ENCODE measurements at places on chromosomes 1 and 21. TPM values are rescaled to one million over a fixed set of nuclear protein-coding genes. Genes with fewer than 3 reads are reported as not detected.

The HES2 gene
- not detected for total RNA-seq

The GPR161 gene
- 38.5 TPM for total RNA-seq

The LCE2C gene
- total RNA-seq, result not detected

DNA sequence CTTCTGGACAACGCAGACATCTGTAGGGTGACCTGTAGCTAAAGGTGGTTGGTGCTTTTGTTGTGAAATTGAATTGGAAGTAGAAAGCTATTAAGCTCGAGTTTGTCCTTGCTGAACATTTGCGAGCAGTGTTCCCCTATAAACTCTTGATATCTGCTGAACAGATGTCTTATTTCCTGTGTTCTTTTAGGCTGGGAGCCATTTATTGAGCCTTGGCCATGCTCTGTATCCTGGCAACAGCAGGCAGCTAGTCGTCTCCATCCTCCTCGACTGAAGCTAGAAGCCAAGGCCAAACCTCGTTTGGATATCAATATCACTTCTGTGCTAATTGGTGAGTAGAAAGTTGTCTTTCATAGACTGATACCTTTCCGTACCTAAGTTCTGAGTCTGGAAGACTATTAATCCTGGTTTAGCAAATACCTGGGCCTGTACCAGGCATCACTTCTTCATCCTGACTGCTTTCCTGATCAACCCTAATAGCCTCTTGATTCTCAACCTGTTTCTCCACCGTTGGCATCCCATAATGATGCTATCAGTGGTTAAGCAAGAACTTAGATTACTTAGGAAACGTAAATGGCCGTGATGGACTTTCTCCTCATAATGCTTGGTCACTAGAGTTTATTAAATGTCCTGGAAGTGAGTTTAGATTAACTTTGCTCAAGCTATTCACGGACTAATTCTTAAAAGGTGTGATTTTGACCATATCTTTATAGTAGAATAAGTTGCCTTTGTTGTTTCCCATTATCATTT is 103.4 kb downstream of the VPS13D start:
- no peak for DNase-seq

The LIPI gene
- total RNA-seq, result not detected

The FMOD gene
- total RNA-seq, result not detected

GRCh38 chr21:14306126-14306907 is 76.6 kb downstream of the HSPA13 start:
- no peak for DNase-seq

DNA sequence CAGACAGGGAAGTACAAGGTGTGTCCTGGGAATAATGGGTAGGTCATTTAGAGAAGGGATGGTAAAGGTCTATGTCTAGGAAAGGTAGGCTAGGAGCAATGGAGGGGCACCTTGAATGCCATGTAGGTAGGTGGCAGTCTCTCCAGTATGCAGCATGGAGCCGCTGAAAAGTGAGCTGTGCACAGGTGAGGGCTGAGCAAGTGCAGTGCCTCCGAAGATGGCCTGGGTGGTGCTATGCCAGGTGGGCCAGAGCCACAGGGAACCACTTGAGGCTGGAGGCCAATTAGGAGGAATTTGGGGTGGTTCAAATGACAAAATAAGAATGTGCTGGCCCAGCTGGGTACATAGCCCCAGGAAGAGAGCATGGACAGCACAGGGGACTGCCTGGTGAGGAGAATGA is 25.0 kb downstream of the RNU5D-1 start:
- no peak for DNase-seq

GRCh38 chr1:165631342-165632151 is 513 bp downstream of the MGST3 start:
- no peak for DNase-seq

GRCh38 chr1:115924770-115925169 is 51.5 kb upstream of the SLC22A15 start:
- no peak for DNase-seq

The OR14A2 gene
- total RNA-seq, result not detected

The IFNLR1 gene
- total RNA-seq, result not detected

The MCOLN3 gene
- total RNA-seq, result 0.34 TPM

- no peak for DNase-seq
These were observed 134.4 kb upstream of the PTBP2 start for GRCh38 chr1:96587222-96587621.

DNA sequence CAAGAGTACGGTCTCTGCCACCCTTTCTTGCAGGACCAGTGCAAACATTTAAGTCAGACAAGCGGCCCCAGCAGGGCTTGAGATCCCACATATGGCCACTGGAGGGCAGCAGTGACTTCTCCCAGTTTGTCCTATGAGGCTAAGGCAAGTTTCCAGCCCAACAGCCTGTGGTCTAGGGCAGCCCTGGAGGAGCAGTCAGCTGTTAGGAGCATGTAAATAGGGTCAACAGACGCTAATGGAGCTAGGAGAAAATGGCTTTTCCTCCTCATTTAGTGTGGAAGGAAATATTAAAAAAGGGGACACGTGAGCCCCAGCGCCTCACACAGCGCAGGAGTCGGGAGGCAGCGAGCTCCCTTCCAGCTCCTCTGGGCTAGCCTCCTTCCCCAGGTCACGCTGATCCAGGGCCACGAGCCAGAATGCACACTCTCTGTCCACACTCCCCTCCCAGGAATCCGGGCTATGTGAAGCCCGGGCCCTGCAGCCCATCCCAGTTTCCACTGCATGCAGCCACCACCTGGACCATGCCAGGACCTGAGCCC is 95.6 kb downstream of the LAMC2 start:
- peak; percentile 95 for DNase-seq

GRCh38 chr1:36609241-36610027 is 126.7 kb upstream of the CSF3R start:
- no peak for DNase-seq

DNA sequence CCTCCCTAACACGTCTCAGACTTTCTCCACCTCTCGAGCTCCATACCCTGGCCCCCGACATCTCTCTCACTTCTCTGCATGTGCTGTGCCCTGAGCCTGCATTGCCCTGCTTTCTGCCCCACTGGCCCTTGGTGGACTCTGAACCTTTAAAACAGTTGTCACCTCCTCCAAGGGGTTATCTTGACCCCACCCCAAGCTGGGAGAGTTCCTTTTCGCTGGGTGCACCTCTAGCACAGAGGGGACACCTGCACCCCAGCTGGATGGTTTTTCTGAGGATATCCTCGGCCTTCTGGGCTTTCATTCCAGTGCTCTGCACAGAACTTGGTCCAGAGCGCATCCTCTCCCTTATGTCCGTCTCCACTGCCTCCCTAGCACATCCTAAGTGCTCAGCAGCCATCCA is 4.2 kb upstream of the CDCP2 start:
- DNase-seq, result no peak

- peak; percentile 95 for DNase-seq
These were observed 898 bp upstream of the TMEM200B start for GRCh38 chr1:29124366-29125236.

The ATAD3C gene
- 0.44 TPM for total RNA-seq

- DNase-seq, result no peak
These were observed 200.8 kb upstream of the VAMP3 start for GRCh38 chr1:7570311-7570710.

DNA sequence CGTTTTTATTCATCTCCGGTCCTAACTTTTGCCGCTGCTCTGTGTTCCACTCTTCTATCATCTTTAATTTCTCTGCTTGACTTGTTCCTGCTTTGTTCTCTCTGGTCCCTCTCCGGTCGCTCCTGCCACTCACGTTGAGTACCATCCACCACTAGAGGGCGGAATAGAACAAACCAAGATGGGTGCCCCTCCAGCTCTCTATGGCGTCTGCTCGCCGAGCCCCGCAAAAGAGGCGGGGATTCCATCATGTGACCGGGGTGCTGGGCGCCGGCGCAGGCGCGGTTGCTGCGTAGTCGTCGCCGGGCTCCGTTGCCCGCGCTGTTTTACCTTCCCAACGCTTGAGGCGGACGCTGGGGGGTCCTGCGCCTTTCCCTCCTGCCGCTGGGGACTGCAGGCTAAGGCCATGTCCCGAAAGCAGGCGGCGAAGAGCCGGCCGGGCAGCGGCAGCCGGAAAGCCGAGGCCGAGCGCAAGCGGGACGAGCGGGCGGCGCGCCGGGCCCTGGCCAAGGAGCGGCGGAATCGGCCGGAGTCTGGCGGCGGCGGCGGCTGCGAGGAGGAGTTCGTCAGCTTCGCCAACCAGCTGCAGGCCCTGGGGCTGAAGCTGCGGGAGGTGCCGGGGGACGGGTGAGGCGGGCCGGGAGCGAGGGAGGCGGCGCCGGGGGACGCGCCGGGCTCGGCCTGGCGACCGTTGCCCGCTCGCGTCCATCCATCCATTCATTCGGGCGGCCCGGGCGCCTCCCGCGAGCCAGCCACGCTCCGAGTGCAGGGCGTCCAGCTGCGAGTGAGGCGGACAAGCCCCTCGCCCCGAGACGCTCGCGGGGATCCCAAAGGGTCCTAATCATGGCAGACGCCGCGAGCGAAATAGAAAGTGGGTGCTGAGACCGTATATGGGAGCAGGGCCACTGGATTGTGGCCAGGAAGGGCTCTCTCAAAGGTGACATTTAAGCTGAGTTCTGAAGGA is at the start of gene OTUD3:
OTUD3 (plus strand) TSS at position 285 of the 961 bp plus-strand sequence; CDS start at position 404, 119 bp downstream.
- peak; percentile 98 for DNase-seq

- DNase-seq, result no peak
These were observed 27.2 kb upstream of the DMRTB1 start for GRCh38 chr1:53431805-53432565.

DNA sequence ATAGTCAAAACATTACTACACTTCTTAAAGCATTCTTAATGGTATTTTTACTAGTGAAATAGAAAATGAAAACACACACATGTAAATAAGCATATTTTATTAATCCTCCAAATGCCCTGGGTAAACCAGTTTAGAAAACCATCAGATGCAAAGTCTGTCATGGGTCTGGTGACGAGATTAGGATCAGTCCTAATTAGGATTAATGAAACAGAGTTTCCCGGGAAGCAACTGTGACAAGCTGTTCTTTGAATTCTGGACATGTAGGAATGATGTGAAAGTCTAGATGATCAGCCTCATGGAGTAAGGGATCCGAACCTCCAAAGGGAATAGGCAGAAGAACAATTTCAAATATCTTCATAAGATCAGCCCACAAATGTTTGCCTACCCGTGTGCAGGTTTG is 250.2 kb downstream of the KIF26B start:
- DNase-seq, result no peak

The ZNF683 gene
- total RNA-seq, result not detected

DNA sequence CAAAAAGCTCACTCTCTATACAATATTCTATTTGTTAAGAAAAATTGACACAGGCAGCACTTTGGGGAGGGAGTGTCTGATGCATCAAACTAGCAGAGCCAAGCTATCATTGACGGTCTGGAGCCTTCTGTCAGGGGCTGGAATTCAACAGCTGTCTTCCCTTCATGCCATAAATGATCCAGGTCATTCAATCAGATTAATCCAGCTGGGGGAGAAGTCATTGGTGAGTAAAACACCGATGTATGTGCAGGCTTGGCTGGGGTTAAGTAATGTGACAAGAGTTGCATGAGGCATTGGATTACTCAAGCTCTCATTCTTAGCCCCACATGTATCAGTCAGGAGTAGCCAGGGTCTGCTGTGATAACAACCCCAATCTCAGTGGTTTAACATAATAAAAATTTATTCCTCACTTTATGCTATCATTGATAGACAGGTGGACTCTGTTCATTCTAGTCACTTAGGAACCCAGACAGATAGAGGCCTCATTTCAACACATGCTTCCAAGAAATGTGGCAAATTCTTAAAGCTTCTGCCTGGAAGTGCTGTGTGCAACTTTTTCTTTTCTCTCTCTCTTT is 118.1 kb upstream of the GADD45A start:
- no peak for DNase-seq

The C1orf167 gene
- not detected for total RNA-seq

The AGTRAP gene
- total RNA-seq, result 25.4 TPM

GRCh38 chr1:110800079-110800478 is 72.9 kb upstream of the CD53 start:
- no peak for DNase-seq

GRCh38 chr1:224713228-224713627 is 97.1 kb downstream of the CNIH3 start:
- DNase-seq, result no peak

GRCh38 chr1:118751166-118751565 is 237.0 kb downstream of the TBX15 start:
- no peak for DNase-seq

GRCh38 chr1:86477256-86477655 is 8.5 kb downstream of the CLCA1 start:
- DNase-seq, result no peak

DNA sequence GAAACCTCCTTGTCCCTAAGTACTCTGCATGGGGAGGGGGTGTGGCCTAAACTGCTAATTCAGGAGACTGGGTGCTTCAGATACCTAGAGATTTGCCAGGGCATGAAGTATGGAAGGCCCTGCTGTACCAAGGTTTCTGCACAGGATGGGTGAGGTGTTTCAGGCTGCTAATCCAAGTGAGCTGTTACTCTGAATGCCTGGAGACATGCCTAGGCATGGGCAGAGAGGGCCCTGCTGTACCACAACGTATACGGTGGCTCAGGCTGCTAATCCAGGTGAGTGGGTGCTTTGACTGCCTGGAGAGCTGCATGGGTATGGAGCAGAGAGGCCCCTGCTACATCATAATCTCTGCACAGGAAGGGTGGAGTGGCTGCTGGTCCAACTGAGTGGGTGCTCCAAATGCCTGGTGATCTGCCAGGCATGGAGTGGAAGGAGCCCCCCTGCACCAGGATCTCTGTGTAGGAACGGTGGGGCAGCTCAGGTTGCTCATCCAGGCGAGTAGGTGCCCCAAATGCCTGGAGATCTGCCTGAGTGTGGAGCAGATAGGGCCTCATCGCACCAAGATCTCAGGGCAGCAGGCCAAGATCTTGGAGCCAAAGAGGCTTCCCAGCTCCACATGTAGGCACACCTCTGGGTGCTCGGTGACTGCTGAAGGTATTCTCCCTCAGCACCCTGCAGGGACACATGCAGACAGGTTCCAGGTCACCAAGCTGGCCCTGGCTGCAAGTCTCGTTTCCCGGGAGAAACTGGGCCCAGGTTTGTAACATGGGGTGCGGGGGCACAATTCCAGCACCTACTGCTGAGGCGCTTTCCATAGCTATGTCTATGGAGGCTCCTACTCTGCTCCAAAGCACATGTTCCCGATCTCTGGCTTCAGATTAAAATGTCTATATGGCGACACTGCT is 252.5 kb upstream of the PLXNA2 start:
- no peak for DNase-seq

GRCh38 chr1:38328278-38329035 is 281.9 kb upstream of the POU3F1 start:
- peak; percentile 42 for DNase-seq

- no peak for DNase-seq
These were observed 195.4 kb downstream of the LMX1A start for GRCh38 chr1:165161130-165161529.

DNA sequence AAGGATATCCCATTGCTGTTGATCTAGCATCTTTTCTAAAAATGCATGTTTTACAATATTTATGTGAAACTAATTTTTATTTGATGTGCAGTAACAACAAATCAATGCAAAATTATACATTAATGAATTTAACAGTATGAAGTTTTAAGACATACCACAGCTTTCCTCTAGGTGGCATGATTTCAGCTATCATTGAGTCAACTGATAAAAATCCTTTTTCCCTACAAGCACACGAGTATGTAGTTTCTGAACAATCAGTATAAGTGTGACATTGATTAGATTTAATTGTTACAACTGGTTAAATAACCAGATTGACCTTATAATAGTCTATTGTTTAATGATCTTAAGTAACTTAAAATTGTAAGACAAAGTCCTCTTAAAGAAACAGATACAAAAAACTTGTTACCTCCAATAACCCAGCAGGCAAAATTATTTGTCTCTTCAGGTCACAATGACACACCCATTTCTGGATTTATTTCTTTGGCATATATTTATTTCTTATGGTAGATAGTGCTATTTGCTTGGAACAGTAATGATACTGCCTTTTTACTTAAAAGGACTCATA is 5.8 kb upstream of the TGFB2 start:
- DNase-seq, result no peak

The TGFB2 gene
- 184 TPM for total RNA-seq

Data from osteocyte (in vitro differentiated cells).